T-cell (primary cell): ENCODE measurements at places on chromosomes 11 and 22. TPM values are rescaled to one million over a fixed set of nuclear protein-coding genes. Genes with fewer than 3 reads are reported as not detected.

GRCh38 chr22:27747396-27748221 lies 53.9 kb downstream of the MN1 start:
- no peak for DNase-seq

DNA sequence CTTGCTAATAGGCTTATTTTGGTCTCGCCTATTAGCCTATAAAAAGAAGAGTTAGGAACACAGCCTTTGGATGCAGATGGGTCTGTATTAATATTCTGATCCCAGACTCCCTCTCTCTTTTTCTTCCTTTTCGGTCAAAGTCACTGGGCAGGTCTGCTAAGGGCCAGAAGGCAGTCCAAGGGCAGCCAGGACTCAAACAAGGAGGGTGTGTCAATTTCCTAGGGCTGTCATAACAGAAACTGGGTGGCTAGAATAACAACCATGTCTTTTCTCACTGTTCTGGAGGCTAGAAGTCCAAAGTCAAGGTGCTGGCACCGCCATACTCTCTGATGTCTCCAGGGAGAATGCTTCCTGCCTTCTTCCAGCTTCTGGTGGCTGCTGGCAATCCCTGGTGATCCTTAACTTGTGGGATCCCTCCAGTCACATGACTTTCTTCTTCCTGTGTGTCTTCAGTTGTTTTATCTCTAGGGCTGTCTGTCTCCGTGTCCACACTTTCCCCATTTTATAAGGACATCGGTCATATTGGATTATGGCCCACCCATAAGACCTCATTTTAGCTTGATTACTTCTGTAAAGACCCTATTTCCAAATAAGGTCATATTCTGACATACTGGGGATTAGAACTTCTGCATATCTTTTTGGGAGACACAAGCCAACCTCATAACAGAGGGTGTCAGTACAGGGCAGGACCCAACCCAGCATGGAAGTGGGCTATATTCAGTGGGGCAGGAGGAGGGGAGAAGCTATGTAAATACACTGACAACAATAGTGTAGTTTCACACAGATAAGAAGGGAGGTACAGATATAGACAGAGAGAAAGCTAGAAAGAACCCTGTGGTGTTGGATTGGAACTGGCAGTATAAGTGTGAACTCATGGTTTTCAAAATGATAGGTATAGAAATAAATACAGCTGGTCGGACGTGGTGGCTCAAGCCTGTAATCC lies 5.9 kb upstream of the CSF2RB start:
- no peak for DNase-seq

DNA sequence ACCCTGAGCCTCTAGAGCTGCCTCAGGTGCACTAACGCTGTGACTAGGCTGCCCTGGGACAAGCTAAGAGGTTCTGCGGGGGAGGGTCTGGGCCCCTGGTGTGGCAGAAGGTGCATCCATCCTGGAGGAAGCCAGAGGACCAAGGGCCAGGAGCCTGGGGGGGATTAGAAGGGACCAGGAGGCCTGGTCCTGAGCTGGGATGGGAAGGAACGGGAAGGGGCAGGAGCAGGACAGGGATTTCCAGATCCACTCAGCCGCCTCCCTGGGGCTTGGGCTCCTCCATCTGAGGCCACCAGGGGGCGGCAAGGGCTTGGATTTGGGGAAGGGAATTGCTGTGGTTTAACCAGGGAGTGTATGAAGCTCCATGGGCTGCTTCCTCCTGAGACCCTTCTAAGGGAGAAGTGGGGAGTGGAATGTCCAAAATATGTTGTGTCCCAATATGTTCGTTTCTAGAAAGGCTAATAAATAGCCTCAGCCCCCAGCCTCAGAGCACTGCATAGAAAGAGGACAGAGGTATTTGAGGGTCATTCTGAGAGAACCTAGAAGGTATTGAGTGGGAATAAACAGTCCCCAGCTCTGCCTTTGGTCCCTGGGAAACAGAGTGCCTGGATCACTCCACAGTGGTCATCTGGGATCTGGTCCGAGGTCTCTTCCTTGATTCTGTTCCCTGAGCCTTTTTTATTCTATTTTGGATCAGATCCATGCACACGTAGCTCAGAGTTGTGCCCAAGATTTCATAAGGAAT lies 17.4 kb upstream of the PRAME start:
- no peak for DNase-seq

DNA sequence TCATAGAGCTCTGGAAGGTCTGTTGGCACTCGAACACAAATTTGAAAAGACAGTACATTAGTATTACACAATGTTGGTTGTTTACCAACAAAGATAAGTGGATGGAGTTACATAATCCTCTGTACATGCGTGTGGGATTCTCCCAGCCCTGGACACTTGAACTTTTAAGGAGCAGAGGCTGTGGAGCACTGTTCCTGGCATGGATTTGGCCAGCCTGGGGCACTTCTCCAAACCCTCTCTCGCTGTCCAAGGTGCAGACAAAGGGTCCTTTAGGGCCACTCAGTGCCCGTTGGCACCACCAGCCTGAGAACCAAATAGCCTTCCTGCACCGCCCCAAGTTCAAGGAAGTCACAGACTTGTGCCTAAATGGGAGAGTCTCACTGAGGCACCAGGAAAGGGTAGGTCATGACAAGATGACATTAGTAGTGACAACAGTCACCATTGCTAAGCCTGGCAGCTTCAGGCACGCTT lies 1.6 kb upstream of the ANO1 start:
- DNase-seq = no peak

Gene CCDC73
- not detected for total RNA-seq

Gene YPEL1
- total RNA-seq = 9.9 TPM

Gene NLRP14
- not detected for total RNA-seq

Gene PNPLA5
- total RNA-seq = not detected
